ENCODE measurements at places on chromosomes 13 and 19. TPM values are rescaled to one million over a fixed set of nuclear protein-coding genes. Genes with fewer than 3 reads are reported as not detected.

GPX4 gene
- 626 TPM for polyA plus RNA-seq

NXNL1 gene
- polyA plus RNA-seq, result not detected

CYP2A6 gene
- not detected for polyA plus RNA-seq

ZNF776 gene
- 12.0 TPM for polyA plus RNA-seq

HSH2D gene
- polyA plus RNA-seq, result not detected

NKG7 gene
- polyA plus RNA-seq, result not detected

CELF5 gene
- 0.01 TPM for polyA plus RNA-seq

CEACAM8 gene
- polyA plus RNA-seq, result not detected

ZNF723 gene
- not detected for polyA plus RNA-seq

MEF2B gene
- polyA plus RNA-seq, result 0.39 TPM

FARSA gene
- 33.6 TPM for polyA plus RNA-seq

AMER2 gene
- not detected for polyA plus RNA-seq

ZNF491 gene
- polyA plus RNA-seq, result 1.3 TPM

S1PR4 gene
- not detected for polyA plus RNA-seq

C19orf81 gene
- 0.47 TPM for polyA plus RNA-seq

PAN3 gene
- polyA plus RNA-seq, result 18.0 TPM

PLEKHA4 gene
- 3.3 TPM for polyA plus RNA-seq

CBY2 gene
- polyA plus RNA-seq, result not detected

EID2 gene
- polyA plus RNA-seq, result 5.5 TPM

GPR183 gene
- polyA plus RNA-seq, result 0.31 TPM

JSRP1 gene
- not detected for polyA plus RNA-seq

KLK8 gene
- polyA plus RNA-seq, result not detected

ZNF146 gene
- 54.1 TPM for polyA plus RNA-seq

MAG gene
- not detected for polyA plus RNA-seq

TRIM13 gene
- 11.7 TPM for polyA plus RNA-seq

KLK4 gene
- polyA plus RNA-seq, result not detected

GPR18 gene
- polyA plus RNA-seq, result not detected

LILRA2 gene
- polyA plus RNA-seq, result not detected

ZNF567 gene
- polyA plus RNA-seq, result 5.7 TPM

DGKH gene
- polyA plus RNA-seq, result 4.2 TPM

NCR1 gene
- polyA plus RNA-seq, result not detected

OVOL3 gene
- polyA plus RNA-seq, result not detected

PINLYP gene
- polyA plus RNA-seq, result 2.2 TPM

TSSK6 gene
- polyA plus RNA-seq, result 1.7 TPM

GGN gene
- 0.44 TPM for polyA plus RNA-seq

ANKLE1 gene
- polyA plus RNA-seq, result 0.38 TPM

CCL25 gene
- polyA plus RNA-seq, result not detected

KLK11 gene
- polyA plus RNA-seq, result not detected

ERICH6B gene
- polyA plus RNA-seq, result not detected

RFPL4AL1 gene
- polyA plus RNA-seq, result not detected

HIF3A gene
- not detected for polyA plus RNA-seq

ONECUT3 gene
- not detected for polyA plus RNA-seq

ZNF69 gene
- 3.9 TPM for polyA plus RNA-seq

ZNF677 gene
- polyA plus RNA-seq, result 20.4 TPM

FAM83E gene
- polyA plus RNA-seq, result 0.16 TPM

SELENOV gene
- not detected for polyA plus RNA-seq

TGFBR3L gene
- 0.50 TPM for polyA plus RNA-seq

KBTBD6 gene
- polyA plus RNA-seq, result 5.7 TPM

RCBTB1 gene
- 8.0 TPM for polyA plus RNA-seq

RPS16 gene
- 2,896 TPM for polyA plus RNA-seq

SIGLECL1 gene
- not detected for polyA plus RNA-seq

ZNF331 gene
- polyA plus RNA-seq, result 4.8 TPM

FFAR1 gene
- not detected for polyA plus RNA-seq

CCDC70 gene
- polyA plus RNA-seq, result not detected

MBD3L3 gene
- polyA plus RNA-seq, result not detected

CYP2F1 gene
- not detected for polyA plus RNA-seq

KLC3 gene
- polyA plus RNA-seq, result not detected

MISP gene
- polyA plus RNA-seq, result 0.06 TPM

OXGR1 gene
- not detected for polyA plus RNA-seq

All from BJ (cell line).